ENCODE measurements at places on chromosomes 6 and 20. TPM values are rescaled to one million over a fixed set of nuclear protein-coding genes. Genes with fewer than 3 reads are reported as not detected.

The BEND6 gene
- 10.9 TPM for total RNA-seq

The ASIP gene
- total RNA-seq: not detected

- no peak overlapping the region for H3K4me3 ChIP-seq
- H3K27me3 ChIP-seq: peaks cover 6% of the 10 kb centered on the region
- DNase-seq: no peak
- no peaks in the 10 kb centered on the region for H3K36me3 ChIP-seq
Observed at GRCh38 chr6:44712353-44713111, 325.0 kb downstream of the CDC5L start.

- peaks cover 69% of the 10 kb centered on the region for H3K27me3 ChIP-seq
- H3K27ac ChIP-seq: no peak overlapping the region
Observed at GRCh38 chr20:21509597-21510371, 4.1 kb downstream of the NKX2-2 start.
